Myocyte (in vitro differentiated cells): ENCODE measurements at places on chromosomes 1 and 21.
A peak's percentile ranks its signal among the peaks of the same experiment; 100 is the strongest.

GRCh38 chr1:40377512-40377911, 4.0 kb downstream of the SMAP2 start:
- DNase-seq = no peak

GRCh38 chr1:116242741-116243140, 130.3 kb upstream of the ATP1A1 start:
- no peak for DNase-seq

DNA sequence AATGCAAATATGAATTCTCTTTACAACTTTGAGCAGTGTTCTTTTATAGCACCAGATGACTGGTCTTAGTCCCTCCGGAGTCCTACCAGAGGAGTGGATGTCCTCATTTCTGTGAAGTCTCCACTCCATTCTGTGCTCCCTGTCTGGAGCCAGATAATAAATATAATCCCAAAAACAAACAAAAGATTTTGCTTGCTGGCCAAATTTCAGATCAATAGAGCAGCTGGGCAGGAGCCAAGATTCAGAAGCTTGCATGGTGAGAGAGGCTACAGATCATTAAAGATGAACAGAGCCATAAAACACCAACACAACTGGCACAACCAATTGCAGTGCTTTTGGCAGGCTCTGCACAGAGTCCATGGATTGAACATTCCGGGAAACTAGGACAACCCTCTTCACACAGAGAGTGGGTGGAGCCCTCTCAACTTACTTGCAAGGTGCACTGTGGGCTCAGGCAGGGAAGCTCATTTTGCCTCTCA, 231.5 kb upstream of the SNX7 start:
- DNase-seq = no peak

GRCh38 chr1:4147509-4147908, 247.4 kb upstream of the C1orf174 start:
- DNase-seq = no peak

- DNase-seq = peak; percentile 69
Observed at GRCh38 chr1:109312978-109313775, 6.4 kb upstream of the MYBPHL start.

- no peak for DNase-seq
Observed at GRCh38 chr1:244893836-244894235, 29.5 kb upstream of the HNRNPU start.
